Psoas muscle (tissue), 8 donors: ENCODE measurements at places on chromosomes 3 and 15.

DNA sequence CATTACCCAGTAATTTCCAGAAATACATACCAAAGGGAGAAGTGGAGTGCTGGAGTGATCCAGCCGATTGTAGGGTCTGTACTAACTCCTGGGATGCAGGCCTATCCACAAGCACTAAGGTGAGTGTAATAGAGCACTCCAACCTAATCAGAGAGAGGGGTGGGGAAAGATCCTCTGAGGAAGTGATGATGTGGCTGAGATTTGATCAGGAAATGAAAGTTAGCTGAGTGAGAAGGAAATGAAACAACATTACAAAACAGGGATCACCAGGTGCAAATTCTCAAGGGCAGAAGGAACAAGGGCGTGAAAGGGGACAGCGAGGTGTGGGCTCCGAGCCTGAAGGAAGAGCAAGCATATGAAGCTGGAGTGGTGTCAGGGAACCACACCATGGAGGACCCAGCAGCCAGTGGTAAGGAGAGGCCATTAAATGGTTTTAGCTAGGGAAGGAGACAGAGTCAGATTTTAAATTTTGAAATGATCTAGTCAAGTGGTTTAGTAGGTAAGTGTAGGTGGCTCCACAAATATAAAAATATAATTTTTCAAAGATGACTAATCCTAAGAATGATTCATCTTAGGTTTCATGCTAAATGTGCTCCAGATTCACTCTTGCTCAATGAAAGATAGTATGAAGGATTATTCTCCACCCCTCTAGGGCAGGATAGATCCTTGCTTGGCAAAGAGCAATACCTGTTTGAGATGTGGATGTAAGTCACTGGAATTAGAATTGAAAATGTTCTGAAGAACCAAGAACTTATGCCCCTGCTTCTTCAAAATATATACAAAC lies 348.7 kb downstream of the TBL1XR1 start:
- DNase-seq = no peak

GRCh38 chr15:101841656-101842055 lies 29.7 kb downstream of the OR4F15 start:
- no peak for DNase-seq

DNA sequence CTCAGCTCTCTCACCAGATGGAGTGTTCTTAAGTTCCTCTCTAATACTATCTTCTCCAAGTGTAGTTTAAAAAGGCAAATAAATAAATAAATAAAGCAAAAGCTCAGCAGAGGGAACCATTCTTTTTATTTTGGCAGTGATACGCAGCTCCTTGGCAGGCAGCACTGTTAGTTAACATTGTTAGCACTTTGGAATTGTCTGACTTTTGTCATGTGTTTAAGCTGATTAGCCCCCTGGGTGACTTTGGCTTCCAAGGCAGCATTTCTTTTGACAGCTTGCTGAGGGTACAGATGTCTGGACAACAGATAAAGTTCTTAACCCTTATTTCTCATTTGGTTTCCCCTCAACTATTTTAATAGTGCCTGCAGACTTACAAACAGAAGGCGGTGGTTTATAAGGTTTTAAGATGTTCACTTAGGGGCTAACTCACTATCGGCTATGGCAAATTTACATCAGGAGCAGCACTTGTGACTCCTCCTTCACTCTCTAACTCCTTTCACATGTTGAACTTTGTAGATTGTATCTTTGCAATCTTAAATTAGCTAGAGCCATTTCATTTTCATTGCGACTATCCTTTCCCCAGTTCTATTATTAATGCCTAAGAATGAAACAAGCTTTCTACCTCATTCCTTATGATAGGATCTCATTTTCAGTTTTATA lies 213.4 kb downstream of the ZBBX start:
- DNase-seq = no peak

DNA sequence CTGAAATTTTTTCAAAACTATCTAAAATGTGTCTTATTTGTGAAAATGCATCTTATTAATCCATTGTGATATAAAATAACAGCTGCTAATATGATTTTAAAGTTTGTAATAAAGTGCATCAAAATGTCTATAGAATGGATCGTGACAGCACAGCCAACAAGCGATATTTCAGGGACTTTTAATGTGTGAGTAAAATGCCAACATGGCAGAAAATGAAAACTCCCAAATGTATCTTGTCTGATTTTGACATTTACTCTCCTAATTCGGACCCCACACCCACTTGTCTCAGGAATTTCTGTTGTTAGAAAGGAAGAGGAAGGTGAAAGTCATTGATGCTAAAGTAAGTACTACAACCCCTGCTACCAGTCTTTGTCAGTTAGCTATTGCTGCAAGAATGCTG lies 273.9 kb downstream of the SATB1 start:
- DNase-seq = no peak

GRCh38 chr3:128274837-128275236 lies 121.6 kb downstream of the EEFSEC start:
- no peak for DNase-seq
